ENCODE measurements at places on chromosomes 2 and 18. TPM values are rescaled to one million over a fixed set of nuclear protein-coding genes. Genes with fewer than 3 reads are reported as not detected.

Gene CDKL4
- 1.2 TPM for total RNA-seq

Gene ANKRD62
- total RNA-seq, result not detected

Gene LYG2
- not detected for total RNA-seq

Gene ME2
- total RNA-seq, result 39.6 TPM

Gene CPO
- total RNA-seq, result not detected

Gene CRYGD
- not detected for total RNA-seq

Gene DNPEP
- 40.4 TPM for total RNA-seq

Gene NPAS2
- 34.4 TPM for total RNA-seq

Gene ATRAID
- 86.6 TPM for total RNA-seq

Gene SKOR2
- not detected for total RNA-seq

Gene CIB4
- not detected for total RNA-seq

Gene CAVIN2
- 171 TPM for total RNA-seq

Gene NGEF
- total RNA-seq, result 0.22 TPM

Gene REV1
- 50.3 TPM for total RNA-seq

Gene ERFE
- 1.2 TPM for total RNA-seq

Gene TCF4
- total RNA-seq, result 374 TPM

Gene CHRND
- not detected for total RNA-seq

Gene PNKD
- total RNA-seq, result 56.1 TPM

All from endothelial cell of umbilical vein (primary cell).